ENCODE measurements at places on chromosomes 1 and 21.

GRCh38 chr1:55064861-55065263 lies 25.5 kb downstream of the PCSK9 start:
- no peak for DNase-seq

DNA sequence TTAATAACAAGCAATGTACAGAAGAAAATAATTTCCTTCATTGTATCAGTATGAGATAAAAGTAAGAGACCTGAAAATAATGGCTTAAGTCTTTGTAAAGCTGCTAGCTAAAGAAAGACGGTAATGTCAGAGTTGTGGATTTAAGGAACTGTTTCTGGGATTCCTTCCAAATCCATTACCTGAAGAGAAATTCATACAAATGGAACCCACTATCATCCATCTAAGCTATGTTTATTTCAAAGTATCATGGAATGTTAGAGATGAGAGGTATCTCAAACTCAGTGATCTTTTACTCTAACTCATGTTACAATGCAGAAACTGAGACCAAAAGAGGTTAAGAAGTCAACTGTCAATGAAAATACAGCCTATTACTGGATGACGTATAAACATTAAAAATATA lies 197.7 kb downstream of the DENND1B start:
- no peak for DNase-seq

DNA sequence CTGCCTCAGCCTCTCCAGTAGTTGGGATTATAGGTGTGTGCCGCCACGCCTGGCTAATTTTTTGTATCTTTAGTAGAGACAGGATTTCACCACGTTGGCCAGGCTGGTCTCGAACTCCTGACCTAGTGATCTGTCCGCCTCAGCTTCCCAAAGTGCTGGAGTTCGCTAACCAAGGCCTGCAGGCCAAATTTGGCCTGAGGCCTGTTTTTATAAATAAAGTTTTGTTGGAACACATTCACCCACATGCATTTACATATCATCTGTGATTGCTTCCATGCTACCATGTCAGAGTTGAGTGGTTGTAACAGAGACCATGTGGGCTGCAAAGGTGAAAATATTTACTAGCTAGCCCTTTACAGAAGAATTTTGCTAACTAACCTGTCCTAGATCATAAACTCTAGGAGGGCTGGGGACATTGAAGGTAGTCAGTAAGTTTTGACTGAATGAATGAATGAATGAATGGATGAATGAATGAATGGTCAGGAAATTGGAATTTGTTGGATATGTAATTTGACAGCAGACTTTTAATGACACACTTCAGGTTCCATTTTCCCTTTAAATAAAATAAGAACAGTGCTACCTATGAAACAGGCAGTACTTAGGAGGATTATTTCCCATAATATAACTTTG lies 38.4 kb downstream of the ROR1 start:
- DNase-seq = no peak

DNA sequence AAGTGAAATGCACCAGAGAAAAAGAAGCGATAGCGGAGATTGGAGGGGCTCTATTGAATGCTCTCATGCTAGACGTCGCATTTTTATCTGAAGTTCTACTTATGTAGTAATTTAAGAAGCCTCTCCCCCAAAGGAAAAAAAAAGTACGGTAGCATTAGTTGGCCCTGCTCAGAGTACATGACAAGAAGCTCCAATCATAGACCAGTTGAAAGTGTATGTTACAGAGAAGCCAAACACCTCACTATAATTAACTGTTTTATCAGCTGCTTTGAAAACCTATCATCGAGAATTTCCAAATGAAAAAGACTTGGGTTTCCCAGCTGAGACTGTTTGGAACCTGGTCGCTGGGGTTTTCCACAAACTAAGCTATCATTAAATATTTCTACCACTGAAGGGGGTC lies 19.6 kb upstream of the OVAAL start:
- DNase-seq = no peak

DNA sequence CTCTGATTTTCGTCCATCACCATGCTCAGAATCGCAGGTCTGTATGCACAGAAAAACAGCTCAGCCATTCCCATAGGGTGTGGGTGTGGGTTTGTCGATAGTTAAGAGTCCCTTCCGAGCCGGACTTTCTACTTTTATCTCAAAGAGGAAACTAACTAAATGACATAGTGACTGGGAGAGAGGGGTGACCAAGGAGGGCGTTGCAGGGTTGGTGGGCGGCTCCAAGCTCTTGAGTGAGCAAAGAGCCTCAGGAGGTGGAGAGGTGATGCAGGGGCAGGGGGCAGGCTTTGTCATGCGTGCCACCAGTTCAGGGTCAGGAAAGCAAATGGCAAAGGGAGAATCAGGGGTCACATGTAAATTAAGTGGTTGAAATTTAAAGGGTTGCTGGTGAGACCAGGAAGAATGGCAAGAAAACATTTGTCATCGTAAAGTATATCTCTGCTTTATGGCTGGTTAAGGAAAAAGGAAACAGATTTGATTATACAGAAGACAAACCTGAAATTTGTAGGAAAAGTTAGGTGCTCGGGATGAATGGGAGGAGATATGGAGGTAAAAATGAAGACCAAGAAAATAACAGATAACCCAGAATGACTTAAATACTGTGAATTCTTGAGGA lies 249.0 kb downstream of the SETD4 start:
- DNase-seq = no peak

DNA sequence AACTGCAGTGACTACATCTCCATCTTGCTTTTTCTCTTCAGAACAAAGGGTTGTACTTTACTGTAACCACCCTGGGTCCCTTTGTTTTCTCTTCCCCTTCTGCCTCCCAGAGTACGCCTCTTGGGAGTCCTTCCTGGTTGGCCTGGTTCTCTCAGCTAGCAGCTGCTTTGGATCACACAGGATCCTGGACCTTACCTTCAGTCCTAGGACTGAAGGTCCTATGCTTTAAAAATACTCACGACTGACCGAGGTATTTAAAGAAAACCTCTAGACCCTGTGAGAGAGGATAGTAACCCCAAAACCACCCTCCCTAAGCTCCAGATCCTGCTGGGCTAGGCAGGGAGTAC lies 4.8 kb downstream of the TRIM45 start:
- no peak for DNase-seq

DNA sequence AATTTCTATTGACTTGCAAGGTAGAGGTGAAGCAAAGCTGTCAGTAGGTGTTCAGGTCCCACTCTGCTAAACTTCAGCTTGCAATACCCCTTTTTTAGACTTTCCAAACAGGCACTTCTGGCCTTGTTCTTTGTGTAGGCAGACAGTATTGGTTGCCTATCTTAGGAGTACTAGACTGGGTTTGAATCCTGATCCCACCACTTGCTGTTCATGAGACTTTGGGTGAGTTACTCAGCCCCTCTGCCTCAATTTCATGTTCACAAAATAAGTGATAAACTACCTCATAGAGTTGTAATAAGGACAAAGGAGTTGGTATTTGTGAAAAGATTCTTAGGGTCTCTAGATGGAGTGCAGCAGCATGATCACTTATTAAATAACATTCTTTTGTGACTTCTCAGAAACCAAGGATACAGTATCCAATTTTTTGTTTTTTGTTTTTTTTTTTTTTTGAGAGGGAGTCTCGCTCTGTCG lies 5.2 kb downstream of the RCC1 start:
- no peak for DNase-seq

DNA sequence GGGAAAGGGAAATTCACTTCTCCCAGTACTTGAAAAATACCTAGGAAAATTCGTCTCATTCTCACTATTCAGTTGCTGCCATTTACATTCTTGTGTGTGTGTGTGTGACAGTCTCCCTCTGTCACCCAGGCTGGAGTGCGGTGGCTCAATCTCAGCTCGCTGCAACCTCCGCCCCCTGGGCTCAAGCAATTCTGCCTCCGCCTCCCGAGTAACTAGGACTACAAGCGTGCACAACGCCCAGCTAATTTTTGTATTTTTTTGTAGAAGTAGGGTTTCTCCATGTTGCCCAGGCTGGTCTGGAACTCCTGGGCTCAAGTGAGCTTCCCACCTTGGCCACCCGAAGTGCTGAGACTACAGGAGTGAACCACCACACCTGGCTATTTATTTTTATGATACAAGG lies 1.2 kb downstream of the SNAPIN start:
- no peak for DNase-seq

DNA sequence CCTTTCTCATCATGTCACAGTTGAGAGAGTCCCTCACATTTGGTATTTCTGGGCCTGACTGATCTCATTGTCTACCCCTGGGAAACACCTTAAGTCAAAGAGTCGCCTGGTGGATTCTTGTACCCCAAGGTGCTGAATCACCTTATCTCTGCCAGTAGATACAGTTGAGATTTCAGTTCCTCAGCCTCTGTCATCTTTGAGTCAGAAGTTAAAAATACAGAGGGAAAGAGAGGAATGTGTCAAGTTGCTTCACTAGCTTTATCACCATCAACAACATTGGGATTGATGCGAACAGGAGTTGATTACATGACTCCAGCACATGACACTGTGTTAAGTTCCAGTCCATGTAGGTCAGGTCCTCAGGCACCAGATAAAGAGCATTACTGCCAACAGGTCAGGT lies 513.0 kb downstream of the NUF2 start:
- no peak for DNase-seq

GRCh38 chr1:3654549-3655281 lies 2.4 kb downstream of the TP73 start:
- no peak for DNase-seq

GRCh38 chr21:46077674-46078101 lies 20.2 kb upstream of the COL6A2 start:
- DNase-seq = no peak

DNA sequence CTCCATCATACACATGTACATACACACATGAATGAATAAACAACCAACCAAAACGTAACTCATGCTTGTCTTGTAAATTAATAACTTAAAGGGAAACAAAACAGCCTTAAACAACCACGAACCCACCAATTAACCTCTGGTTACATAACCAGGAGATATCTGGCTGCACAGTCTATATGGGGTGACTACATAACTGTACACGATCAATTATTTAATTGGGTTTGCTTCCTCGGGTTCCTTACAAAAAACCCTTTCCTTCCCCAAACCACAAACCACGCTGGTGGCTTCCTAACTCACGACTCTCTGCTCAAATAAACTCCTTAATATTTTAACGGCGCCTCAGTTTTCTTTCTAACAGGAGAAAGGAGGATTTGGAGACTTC lies 744 bp downstream of the ZNF670 start:
- DNase-seq = no peak

GRCh38 chr1:84862810-84863251 lies 30.2 kb downstream of the LPAR3 start:
- peak; percentile 49 for DNase-seq

GRCh38 chr1:57820356-57821095 lies 396.7 kb upstream of the DAB1 start:
- no peak for DNase-seq

GRCh38 chr1:46043458-46044017 lies 88.9 kb downstream of the PIK3R3 start:
- DNase-seq = no peak

DNA sequence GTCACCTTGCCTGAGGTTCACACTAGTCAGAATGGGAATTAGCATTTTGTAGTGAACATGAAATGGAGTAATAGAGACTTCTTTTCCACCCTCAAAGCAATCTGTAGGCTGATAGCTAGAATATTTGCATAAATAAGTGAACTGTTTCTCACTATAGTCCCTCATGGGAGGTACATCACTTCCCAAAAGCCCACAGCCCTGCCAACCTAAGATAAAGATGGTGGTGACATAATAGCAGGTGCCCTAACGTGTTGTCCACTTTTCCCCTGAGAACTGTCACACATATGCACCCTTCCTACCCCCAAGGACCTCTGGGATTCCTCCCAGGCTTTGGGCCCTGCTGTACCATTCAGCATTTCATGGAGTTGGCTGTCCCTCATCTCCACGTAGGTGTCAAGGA lies 4.4 kb downstream of the TMEM35B start:
- no peak for DNase-seq

- no peak for DNase-seq
Observed at GRCh38 chr21:37821786-37822450, 94.3 kb downstream of the KCNJ6 start.

DNA sequence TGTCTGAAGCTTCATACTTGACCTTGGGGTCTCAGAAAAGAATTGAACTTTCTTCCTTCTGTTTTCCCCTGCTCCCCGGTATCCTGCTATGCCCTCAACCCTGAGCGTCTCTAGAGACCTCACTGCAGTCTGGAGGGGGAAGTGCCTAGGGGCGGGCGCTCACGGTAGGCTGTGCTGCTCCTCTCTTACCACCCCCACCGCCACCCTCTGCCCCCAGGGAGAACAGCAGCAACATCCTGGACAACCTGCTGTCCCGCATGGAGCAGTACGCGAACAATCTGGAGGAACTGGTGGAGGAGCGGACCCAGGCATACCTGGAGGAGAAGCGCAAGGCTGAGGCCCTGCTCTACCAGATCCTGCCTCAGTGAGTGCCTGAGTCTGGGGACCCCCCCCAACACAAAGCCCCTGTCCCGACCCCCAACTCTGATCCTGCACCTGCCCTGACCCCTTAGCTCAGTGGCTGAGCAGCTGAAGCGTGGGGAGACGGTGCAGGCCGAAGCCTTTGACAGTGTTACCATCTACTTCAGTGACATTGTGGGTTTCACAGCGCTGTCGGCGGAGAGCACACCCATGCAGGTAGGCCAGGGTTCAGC lies 10.3 kb downstream of the NPR1 start:
- no peak for DNase-seq

DNA sequence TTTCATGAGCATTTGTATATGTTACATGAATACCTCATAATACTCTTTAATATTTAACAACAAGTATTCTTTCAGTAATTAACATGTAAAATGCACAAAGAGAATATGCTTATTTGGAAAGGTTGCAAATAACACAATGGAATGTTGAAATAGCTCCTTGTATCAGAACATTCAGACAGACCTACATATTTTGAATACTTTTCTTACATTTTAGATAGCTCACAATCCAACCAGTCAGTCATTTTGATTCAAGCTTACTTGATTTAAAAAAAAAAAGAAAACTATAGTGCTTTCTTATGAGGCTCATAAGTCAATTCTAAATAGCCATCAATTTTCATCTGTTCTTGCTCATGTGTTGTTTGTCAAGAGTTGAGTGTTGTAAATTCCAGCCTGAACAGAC lies 518.8 kb downstream of the ADGRL2 start:
- DNase-seq = no peak
